ENCODE measurements at places on chromosomes 11 and 22.

- DNase-seq = no peak
Measured at GRCh38 chr11:11584937-11585336, 36.9 kb downstream of the GALNT18 start.

DNA sequence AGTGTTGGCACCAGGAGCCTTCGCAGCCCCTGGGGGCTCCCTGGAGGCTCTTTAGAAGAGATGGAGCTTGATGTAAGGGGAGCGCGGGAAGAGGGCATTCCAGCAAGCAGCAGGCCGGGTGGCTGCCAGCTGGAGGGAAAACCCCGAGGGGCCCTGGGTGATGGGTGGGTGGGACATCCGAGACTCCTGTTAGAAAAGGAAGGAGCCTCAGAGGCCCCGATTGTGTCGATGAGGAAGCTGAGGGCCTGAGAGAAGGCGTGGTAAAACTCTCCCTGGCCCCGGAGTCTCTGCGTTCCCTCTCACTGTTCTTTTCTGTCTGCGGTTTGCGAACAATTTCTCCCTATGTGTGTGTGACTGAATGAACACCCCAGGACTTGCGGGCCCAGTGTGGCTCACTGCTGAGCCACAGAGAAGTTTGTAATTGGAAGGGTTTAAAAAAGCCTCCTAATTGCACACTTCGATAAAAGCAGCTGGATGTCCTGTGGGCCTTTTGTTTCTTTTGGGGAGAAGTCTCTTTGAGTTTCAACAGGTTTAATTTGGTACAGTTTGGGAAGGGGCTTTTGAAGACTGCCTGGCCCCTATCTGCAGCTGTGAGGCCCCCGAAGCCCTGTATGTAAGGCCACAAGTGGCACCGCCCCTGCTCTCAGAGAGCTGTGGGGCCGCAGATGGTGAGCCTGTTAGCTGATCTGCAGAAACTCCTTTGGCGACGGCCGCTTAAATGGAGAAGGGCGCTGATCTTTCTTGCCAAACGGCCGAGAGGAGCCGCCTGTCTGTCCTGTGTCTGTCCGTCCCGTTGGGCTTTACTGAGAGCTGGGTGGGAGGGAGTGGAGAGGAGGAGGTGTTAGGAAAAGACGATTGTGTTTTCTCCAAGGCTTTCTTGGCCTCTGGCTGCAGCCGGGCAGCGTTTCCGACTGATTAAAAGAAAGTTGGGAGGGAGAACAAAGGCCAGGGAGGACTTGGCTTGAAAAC, 2.0 kb downstream of the FBLN1 start:
- DNase-seq = peak; percentile 84

DNA sequence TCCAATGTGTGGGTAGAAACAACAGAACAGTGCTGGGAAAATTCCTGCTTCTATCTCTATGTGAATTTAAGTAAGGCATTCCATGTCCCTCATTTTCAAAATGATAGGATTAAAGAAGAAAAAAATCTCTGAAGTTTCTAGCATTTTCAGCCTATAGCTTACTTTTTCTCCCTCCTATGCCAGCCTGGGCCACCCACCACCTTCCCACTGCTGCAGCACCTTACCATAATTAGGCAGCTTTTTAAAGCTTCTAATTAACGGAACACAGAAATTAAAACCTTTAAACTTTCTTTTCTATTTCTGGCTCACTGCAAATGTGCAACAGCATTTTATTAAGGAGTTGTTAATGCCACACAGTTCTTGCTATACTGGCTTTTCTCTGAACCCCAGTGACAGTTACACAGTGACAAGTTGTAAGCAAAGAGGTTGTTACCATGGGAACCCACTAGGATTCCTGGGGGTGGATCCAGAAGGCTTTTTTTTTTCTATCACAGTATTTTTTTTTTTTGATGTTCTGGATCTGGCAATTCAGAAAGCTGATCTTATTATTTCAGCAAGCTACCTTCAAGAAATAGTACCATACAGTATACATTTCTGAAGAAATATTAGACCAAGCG, 20.2 kb downstream of the CELF1 start:
- DNase-seq = no peak

GRCh38 chr11:1652026-1652425, 22.5 kb downstream of the KRTAP5-5 start:
- DNase-seq = no peak
